Stimulated activated CD4-positive, alpha-beta T cell treated with anti-CD3 and anti-CD28 coated beads, Interleukin-1b, Interleukin-23, amount 100 ng/mL, for 48 hours (primary cell): ENCODE measurements at places on chromosomes 1 and 21.
A peak's percentile ranks its signal among the peaks of the same experiment; 100 is the strongest.

- DNase-seq, result no peak
These were observed 34.5 kb upstream of the SYNC start for GRCh38 chr1:32736812-32737791.

GRCh38 chr1:169585181-169585580 lies 1.1 kb downstream of the F5 start:
- no peak for DNase-seq

DNA sequence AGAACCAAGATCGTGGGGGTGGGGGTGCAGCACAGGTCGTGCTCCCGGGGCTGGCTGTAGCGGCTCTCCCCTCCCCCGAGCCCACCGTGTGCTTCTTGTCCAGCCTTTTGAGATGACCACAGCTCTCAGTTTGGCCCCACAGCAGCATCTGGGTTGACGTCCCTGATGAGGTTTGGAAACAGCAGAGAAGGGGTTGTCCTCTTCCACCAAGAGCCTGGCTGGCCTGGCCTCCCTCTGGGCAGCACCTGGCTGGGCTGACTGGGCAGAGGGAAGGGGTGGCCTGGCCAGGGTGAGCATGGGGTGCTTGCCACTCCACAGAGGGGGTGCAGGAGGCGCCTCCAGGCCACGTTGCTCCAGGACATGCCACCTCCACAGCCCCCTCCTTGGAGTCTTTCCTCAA lies 61.5 kb downstream of the SKI start:
- no peak for DNase-seq

- DNase-seq, result no peak
These were observed 6.0 kb upstream of the SHISA4 start for GRCh38 chr1:201882665-201883132.

GRCh38 chr1:85196358-85196757 lies 4.5 kb downstream of the SYDE2 start:
- no peak for DNase-seq

GRCh38 chr1:27476237-27476636 lies 13.7 kb downstream of the WASF2 start:
- peak; percentile 27 for DNase-seq

DNA sequence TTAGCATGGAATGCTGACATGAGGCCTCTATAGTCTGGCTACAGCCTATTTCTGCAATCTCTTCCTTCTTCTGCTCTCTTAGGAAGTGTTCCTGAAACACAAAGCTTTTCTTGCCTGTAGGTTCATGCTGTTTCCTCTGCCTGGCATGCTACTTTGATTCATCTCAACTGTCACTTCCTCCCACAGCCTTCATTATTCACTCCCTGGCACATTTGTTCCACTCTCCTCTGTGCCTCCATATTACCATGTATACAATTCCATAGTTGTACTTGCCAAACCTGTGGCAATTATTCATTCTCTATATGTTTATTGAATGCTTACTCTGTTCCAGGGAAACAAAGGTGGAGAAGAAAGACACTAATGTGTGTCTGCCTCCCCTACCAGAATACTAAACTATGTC lies 210.2 kb downstream of the LRRC7 start:
- no peak for DNase-seq

DNA sequence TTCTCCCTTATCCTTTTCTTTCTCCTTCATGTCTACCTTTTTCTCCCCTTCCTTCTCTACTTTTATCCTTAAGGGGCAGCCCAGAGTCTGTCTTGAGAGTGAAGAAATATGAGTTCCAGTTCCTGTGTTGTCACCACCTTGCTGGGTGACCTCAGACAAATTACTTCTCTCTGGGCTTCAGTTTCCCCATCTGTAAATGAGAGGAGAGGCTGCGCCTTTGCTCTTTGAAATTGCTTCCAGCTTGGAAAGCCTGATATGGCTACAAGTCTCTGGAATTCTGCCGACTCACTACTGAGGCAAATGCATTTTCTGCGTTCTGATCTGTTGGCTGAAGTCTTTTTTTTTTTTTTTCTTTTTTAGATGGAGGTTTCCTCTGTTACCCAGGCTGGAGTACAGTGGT lies 119.2 kb downstream of the SYF2 start:
- DNase-seq, result no peak

- no peak for DNase-seq
These were observed 2.1 kb downstream of the SLC66A1 start for GRCh38 chr1:19313961-19314882.

DNA sequence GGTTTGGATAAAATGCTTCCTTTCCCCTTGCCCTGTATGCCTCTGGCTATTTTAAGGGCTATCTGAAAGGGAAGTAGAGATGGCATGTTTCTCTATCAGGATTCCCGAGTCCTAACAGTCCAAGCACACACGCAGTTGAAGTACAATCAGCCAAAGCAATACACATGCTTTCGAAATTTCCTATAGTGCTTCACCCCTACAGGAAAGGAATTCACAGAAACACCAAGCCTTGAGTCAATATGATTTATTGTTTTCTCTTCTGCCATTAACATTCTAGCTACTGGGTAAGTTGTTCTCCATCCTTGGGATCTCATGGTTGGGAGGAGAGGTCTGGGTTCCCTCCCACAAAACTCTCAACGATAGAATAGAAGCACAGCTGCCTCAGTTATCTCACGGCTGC lies 8.7 kb downstream of the ITLN1 start:
- no peak for DNase-seq

DNA sequence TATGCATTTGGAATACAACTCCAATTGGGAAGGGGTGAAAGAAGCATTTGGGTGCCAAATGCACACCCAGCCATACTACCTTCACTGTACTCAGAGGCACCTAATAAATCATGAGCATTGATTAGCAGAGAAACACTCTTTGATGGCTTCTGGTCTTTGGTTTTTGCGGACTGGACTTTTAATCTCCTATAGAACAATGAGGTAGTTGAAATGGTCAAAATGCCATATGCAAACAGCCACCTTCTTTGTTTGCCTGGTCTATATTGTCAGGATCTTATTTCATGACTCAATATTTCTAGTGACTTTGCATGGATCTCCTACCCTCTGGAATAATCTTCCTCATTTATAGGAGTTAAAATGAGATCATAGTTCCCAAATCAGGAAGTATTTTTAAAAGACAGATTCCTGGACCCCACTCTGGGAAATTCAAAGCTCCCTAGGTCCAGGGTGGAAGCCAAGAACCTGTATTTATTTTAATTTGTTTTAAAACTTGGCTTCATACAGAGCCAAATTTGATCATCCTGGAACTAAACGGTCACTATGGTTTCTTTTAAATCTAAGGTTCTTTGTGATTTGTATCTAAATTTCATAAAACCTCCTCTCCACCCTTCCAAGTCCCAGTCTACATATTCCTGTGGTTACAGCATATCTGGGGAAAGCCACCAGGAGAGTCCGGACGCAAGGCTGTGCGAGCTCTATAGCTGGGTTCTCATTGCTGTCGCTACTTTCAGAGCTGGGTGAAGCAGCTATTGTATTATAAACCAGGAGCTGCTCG lies 8.7 kb downstream of the FAM3B start:
- DNase-seq, result no peak

GRCh38 chr21:41620541-41620940 lies 112.6 kb upstream of the TMPRSS2 start:
- DNase-seq, result no peak

GRCh38 chr1:56576880-56577405 lies 2.4 kb downstream of the PLPP3 start:
- DNase-seq, result no peak

DNA sequence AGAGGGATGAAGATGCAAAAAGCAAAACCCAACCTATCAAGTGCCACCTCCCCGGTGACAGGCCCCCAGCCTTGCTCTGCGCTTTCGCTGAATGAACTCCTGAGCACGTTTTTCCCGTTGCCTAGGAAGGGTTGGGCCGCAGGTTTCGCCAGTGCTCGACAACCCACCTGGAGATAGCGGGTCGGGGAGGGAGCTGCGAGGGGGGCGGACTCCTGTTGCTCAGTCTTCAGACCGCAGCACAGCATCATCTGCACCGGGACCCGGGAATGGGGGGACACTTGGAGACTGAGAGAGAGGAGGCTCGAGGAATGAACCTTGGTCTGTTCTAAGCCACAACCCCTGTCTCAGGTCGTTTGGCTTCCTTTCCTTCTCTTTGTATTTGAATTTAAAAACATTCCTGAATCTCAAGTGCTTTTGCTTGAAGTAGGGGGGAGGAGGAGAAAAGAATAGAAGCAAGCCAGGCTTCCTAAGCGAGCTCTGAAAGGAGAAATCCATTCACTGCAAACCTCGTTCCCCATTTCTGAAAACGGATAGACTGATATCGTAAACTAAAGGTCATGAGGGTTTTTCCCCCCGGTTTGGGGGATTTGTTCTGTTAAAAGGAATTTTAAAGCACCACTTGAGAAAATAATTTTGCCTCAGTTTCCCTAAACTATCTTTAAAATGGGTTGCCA lies 1.2 kb downstream of the AK5 start:
- peak; percentile 25 for DNase-seq

GRCh38 chr1:224292419-224292818 lies 37.6 kb downstream of the NVL start:
- DNase-seq, result no peak

DNA sequence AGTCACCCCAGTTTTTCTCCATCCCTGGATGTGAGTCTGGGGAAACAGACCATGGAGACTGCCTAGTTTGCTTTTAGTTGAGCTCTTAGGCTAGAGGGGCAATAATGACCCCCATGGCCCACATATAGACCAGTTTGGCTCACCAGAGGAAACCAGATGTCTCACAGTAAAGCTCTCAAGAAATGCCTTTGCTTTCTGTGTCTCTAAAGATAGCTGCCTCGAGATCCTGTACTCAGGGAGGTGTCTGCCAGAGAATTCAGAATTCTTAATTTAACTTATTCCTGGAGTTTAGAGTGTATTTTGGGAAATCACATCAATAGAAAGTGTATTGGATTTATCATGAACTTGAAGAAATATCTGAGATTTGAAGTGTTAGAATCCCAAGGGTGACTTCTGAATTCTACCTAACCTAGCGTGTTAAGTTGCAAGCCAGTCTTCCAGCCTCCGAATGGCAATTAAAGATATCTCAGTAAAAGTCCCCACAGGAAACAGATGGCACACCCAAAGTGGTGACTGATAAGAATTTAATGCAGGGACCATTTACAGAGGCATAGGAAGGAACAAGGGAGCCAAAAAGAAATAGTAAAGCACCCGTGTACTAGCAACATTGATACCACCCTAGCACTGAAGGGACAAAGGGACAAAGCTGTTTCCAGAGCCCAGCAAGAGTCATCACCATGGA lies 37.1 kb downstream of the STYXL2 start:
- DNase-seq, result no peak

GRCh38 chr1:28956038-28956464 lies 41.7 kb downstream of the EPB41 start:
- DNase-seq, result peak; percentile 24

DNA sequence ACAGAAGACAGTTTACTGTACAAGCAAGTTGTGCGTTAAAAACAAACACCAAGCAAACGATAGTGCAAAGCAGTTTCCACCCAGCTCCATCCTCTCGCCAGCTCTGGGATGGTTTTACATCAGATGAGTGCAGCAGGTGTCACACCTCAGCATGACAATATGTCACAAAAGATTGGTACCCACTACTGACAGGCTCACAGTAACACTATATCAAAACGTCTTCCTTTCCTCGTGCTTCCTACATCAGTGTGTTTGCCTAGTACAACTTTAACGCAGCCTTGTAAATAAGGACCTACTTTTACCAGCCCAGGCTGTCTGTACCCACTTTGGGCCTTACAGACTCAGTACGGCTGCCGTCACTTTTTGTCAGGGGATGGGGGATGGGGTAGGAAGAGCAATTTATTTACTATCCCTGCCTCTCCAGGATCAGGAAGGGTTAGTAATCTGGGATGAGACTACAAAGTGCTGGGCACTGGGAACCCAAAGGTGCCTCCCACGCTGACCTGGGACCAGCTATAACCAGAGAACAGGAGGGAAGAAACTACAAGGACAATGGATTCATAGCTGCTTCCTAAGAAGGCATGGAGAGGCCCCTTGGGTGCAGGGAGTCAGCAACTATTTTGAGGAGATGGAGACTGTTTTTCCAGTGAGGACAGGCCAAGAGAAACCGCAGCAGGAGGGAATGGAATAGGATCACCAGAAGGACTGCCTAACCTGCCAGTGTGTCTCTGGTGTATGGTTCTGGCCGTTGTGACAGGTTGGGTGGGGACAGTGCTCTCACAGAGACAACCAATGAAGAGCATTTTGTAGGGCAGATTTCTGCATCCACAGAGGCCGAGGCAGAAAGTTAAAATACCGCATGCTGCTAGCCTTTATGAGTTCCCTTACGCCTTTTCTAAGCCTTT lies 30.2 kb downstream of the RUNX3 start:
- peak; percentile 4 for DNase-seq

- DNase-seq, result no peak
These were observed 872 bp downstream of the GPBP1L1 start for GRCh38 chr1:45685308-45686014.

- DNase-seq, result no peak
These were observed 8.7 kb upstream of the S100A8 start for GRCh38 chr1:153399401-153400055.

DNA sequence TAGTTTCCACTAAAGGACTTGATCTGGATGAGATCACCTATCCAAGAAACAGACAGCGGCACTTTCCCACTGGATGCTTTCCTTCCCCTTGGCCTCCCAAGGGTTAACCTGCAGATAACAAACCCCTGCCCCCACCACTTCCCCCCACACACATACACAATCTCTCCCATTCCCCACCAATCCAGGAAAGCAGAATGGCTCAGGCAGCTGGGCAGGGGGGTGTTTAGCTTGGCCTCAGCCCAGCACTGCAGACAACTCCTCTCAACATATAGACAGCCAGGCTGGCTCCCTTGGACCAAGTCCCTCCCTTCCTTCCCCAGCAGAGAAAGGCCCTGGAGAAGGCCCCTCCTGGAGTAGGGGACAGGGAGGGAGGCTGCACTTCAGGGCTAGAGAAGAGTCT lies 24.6 kb downstream of the PLEKHA6 start:
- no peak for DNase-seq

GRCh38 chr1:119159966-119160365 lies 19.5 kb upstream of the WARS2 start:
- DNase-seq, result no peak

DNA sequence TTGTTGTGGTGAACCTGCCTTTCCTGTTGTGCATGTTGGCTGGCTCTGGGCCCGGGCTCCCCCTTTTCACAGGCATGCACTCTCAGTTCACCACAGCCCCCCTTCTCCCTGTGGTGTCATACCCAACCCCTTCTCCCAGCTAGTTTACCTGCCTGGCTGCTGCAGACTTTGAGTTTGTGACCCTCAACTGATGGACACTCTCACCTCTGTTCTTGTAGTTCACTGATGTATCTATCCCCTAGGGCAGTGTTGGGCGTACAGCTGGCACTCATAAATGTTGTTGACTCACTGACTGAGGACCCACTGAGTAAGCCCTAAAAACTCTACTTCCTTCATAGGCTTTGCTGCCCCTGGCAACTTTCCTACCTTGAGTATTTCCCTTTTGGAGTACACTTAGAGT lies 54.9 kb downstream of the WDR64 start:
- no peak for DNase-seq
